ENCODE measurements at places on chromosomes 7 and 10.
A peak's percentile ranks its signal among the peaks of the same experiment; 100 is the strongest.

DNA sequence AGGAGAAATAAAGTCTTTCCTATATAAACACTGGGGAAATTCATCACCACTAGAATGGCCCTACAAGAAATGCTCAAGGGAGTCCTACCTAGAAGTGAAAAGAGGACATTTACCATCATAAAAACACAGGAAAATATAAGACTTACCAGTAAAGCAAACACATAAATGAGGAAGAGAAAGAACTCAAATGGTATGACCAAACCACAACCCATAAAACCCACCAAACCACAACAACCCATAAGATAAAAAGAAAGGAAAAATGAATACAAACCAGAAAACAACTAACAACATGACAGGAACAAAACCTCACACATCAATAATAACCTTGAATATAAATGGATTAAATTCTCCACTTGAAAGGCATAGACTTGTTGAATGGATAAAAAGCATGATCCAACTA lies 71.9 kb upstream of the DIP2C start:
- DNase-seq = no peak

GRCh38 chr10:70652761-70653657 lies 19.3 kb upstream of the ADAMTS14 start:
- no peak for DNase-seq

DNA sequence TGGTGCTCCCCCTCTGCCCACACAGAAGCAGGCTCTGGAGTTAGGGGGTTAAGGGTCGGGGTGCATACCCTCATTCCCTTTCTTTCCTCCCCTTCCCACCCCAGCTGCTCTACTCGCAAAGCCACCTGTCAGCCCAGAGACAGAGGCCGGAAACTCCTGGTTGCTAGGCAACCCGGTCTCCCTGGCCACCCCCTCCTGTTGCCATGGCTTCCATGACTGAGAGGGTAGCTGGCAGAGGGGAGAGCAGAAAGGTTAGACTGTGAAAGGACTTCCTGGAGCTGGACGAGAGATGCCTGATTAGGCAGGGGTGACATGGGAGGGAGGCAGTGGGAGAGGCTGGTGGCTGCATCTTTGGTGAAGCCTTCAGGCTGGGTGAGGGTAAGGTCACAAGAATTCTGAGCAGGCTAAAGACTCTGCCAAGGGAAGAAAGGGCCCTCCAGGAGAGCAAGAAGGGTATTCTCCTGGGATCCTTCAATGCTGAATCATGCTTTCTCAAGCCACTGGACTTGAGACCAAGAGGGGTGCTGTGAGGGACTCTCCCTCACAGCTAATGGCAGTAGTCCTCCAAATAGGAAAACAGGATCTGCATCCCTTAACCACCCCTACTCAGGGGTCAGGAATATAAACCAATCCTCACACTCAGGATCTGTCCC lies 5.4 kb downstream of the PSD start:
- no peak for DNase-seq

DNA sequence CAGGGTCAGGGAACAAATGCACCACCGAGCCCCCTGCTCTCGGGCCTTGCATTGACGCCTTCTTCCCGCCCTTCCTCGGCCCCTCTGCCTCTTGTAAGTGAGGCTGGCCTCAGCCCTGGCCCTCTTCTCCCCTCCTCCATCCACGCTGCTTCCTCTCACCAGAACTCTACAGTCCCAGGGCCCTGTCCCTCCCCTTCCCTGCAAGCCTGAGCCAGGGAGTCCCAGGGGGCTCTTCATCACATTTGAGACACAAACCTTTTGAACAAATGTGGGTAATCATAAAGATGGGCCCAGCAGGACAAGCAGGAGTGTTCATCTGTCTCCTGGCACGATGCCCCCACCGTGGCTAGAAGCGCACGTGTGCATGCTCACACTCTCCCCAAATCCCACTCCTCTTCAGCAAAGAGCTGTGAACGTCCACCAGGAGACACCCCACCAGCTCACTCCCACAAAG lies 57.7 kb downstream of the SLIT1 start:
- no peak for DNase-seq

GRCh38 chr10:72285972-72286521 lies 12.3 kb downstream of the DDIT4 start:
- DNase-seq = no peak

- DNase-seq = no peak
These were observed 61.5 kb upstream of the GPR22 start for GRCh38 chr7:107408349-107408748.

DNA sequence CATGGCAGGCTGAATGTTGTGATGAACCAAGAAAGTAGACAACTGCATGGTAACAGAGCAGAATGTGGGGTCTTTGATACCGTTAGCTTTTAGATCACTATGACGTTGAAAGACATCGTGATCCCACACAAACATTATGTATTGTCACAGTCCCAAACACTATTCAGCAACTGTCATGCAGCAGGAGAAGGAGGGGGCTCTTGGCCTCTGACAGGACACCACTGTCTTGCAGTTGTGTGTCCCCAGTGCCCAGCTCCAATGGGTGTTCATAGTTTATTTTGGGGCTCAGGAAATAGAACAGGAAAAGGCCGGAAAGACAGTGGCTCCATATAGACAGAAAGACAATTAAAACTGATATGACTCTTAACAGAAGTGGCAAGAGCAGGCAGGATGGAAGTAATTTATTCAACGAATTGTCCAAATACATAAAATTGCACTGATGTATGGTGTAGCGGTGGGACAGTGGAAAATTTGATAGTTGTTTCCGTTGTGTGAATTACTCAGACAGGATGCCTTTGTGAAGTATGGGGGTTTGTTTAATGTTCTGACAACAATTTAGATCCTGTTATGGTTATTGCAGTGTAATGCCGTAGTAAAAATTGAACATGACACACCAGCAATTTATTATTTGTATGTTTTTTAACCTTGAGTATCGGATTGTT lies 292.0 kb downstream of the LRMDA start:
- no peak for DNase-seq

DNA sequence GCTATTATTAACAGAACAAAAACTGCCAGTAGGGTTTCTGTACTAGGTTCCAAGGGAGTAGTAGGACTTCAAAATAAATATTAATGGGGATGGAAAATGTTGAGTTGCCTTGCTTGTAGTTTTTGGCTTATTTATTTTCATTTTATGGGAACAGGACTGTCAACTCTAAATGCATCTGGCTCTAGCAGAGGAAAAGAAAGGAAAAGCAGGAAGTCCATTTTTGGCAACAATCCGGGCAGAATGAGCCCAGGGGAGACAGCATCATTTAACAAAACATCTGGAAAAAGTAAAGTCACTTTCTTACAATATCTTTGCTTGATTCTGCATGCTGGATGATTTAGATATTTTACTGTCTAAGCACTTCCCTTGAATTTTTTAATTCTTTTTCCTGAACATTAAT lies 69.4 kb downstream of the NOC3L start:
- no peak for DNase-seq

DNA sequence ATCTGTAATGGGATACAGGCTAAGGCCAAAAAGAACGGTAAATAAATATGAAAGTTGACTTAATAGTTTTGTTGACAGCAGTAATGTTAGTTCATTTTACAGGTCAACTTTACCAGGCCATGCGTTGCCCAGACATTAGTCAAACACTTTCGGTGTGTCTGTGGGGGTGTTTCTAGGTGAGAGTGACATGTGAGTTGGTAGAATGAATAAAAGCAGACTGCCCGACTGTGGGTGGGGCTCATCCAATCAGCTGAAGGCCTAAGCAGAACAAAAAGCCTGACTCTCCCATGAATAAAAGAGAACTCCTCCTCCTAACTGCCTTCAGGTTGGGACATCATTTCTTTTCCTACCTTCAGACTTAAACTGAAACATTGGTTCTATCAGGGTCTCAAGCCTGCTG lies 132.3 kb downstream of the MTPAP start:
- DNase-seq = no peak

GRCh38 chr10:13224210-13224995 lies 9.8 kb downstream of the UCMA start:
- DNase-seq = no peak

GRCh38 chr10:93916257-93917063 lies 22.7 kb downstream of the SLC35G1 start:
- DNase-seq = no peak

DNA sequence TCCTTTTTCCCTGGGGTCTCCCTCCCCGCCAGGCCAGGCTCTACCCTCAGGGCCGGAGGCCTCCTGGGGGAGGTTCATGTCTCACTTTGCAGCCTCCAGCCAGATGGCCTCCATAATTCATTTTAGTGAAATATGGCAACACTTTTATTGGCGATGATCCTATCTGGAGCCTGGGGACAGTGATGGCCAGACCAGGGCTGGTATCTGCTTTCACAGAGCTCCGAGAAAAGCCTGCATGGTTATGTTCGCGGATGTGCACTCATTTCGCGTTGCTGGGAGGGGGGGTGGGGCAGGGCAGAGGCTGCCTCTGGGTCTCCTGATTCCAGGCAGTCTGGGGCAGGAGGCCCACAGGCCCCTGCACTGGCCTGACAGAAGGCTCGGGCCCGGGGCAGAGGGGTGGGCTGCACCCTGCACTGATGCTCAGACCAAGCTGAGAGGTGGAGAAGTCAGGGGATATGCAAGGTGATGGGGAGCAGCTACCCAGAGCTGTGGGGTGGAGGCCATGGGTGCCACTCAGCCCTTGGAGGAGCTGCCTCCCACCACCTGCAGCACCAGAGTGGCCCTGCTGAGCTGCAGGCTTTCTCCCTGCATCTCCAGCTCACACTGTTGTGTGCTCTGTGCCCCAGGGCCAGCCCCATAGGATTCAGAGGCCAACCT lies 85.3 kb upstream of the RET start:
- DNase-seq = no peak

DNA sequence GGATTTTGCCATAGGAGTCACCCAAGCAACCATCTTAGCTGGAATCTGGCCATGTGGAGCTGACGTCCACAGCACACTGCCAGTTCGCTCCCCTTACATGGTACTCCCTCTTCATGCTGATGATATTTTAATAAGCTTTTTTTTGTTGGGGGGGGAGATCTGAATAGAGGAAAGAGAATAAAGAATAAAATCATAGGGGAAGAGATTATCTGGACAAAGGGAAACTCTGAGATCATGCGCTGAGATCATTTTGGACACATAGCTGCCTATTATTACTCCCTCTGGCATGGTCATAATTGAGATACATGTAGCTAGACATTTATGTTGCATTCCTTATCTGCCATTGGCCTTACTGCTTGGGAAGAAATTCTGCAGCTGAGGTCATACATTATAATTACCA lies 282.7 kb downstream of the HTR7 start:
- DNase-seq = no peak

DNA sequence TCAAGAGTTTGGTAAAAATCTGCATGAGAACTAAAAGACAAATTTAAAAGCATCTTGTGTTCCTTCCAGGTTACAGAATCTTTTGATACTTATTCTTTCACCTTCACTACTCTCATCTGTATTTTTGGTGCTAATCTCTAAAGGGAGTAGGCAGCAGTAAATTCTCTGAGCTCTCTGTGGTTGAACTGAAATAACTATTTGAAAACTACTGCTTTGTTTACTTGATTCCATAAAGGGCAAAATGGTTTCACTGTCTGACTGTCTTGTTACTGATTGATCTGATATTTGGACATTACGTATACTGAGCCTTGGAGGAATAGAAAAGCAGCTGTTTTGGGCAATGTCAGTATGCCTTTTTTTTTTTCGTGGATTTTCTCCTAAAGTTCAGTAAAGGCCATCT lies 103.3 kb downstream of the CHRM2 start:
- no peak for DNase-seq

DNA sequence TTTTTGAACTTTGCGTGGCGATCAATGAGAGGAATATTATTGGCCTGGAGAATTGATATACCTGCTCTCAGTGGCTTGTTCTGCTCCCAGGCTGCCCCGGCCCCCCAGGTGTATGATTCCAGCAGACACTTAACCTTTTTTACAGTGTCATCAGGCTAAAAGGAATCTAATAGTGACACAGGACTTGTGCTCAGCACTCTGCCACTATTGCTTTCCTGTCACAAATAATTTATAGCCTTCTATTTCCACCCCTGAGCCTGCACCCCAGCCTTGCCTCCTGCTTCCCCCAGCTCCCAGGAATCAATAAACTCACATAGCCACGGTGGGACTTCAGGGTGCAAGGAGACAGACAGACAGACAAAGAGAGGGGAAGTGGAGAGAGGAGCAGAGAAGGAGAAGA lies 28.3 kb downstream of the PAX2 start:
- DNase-seq = no peak

DNA sequence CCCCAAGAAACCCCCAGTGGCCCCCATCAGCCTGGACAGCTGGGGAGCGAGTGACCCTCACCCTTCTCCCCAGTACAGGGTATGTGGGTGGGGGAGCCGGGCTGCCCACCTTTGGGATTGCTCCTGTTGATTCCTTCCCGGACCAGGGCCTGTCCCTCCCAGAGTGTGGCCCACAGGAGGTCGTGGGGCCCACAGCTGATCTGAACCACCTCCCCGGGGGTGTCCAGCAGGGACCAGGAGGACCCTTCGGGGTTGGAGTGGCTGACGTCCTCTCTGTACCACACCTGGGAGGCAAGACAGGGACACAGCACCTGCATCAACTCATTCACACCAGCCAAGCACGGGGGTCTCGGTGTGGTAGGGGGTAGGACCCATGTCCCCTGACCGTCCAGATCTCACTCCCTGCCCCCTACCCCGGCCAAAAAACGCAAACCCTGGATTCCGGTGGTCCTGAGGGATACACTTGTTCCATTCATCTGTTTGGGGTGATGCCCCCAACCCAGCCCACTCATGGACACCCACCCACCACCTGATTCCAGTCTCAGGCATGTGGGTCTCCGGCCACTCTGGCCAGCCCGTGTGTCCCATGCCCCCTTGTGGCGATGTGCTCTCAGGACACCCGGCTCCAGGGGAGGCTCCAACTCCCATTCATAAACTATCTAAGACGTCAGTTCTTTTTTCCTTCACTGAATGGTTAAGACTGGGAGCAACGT lies 10.9 kb downstream of the TECPR1 start:
- DNase-seq = peak; percentile 20

GRCh38 chr7:55426676-55427075 lies 61.5 kb downstream of the LANCL2 start:
- no peak for DNase-seq

GRCh38 chr7:47573758-47574481 lies 8.0 kb downstream of the TNS3 start:
- no peak for DNase-seq

GRCh38 chr7:139084709-139085108 lies 24.8 kb downstream of the ZC3HAV1 start:
- DNase-seq = no peak

DNA sequence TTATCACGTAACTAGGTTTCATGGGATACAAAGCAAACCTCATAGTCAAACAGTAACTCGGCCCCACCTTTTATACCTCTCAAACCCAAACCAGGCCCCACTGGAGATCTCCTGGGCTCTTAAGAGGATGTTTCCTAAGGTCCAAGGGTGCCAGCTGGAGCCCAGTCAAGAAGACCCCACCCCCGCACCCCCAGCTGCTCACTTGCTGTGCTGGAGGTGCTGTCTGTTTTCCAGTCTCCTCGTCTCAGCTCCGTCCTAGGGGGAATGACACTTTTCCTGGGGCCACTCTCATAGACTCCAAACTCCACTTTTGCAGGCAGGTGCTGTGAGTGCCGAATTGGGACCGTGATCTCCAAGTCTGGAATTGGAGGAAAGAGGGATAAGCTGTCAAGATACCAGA lies 22.7 kb upstream of the TM9SF3 start:
- no peak for DNase-seq

- DNase-seq = no peak
These were observed 374.9 kb upstream of the SEMA3D start for GRCh38 chr7:85561706-85562105.
